ENCODE measurements at places on chromosomes 1 and 21.

GRCh38 chr21:35649186-35649585 is 411.1 kb downstream of the SETD4 start:
- no peak for DNase-seq

DNA sequence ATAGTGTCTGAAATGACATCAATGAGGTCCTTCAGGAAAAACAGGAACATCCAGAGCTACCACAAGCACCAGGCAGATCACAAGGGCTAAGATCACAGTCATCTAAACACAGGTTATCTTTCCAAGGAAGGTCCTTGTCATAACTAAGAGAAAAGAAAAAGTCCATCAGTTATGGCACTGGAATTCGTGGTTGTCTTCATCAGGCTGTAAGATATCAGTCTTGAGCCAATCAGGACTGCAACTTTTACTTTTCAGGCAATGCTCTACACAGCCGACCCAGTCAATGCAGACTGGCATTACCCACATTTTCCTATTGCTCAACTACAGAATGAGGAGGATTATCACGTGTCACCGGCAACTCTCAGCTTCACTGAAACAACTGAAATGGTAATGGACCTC is 26.4 kb downstream of the SORT1 start:
- no peak for DNase-seq

DNA sequence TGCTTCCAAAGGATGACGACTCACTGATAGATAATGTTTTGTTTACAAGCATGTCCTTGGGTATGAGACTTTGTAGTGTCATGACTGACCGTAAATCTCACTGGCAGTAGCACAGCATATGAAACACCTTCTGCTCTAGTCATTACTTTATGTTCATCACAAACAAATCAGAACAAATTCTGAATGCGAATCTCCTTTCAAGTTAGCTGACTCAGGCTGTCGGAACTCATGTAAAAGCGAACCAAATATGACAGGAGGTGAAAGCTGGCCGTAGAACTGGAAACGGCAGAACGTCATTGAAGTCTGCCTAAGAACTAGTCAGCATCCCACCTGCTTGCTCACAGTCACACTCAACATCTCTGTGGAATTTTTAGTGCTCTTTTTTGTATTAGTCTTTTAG is 143.9 kb downstream of the RGS7 start:
- DNase-seq = no peak

- DNase-seq = no peak
These were observed 120.6 kb upstream of the PALMD start for GRCh38 chr1:99525331-99525730.

DNA sequence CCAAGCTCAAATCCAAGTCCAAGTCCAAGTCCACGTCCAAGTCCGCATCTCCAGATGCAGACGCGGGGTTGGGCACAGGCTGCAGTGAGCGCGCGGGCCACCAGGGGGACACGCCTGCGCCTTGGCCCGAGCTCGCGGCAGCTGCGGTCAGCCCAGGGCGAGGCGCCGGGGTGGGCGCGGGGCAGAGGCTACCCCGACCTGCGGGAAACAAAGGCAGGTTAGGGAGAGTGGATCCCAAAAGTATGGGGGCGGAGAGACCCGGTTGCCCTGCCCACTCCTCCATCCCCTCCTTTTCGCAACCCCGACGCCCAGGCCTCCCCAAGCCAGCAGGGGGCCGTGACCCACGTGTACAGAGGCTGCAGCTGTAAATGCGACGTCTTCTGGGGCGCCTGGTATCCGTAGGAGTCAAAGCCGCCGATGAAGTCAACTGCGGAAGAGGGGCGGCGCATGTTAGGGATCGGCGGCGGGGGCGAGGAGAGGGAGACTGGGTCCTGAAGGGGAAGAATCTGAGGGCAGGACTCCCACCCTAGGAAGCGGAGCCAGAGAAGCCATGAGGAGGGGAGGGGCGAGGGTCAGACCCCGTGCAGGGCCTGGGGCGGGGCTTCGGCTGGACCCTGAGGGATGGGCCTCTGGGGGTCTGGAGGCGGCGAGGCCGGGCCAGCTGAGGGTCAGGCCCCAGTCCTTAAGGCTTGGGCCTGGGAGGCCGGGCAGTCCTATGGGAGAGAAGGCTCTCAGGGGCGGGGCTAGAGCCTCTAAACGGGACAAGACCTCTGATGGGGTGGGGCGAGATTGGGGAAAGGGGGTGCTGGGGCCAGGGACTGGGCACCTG is 58.0 kb downstream of the NKAIN1 start:
- peak; percentile 73 for DNase-seq

DNA sequence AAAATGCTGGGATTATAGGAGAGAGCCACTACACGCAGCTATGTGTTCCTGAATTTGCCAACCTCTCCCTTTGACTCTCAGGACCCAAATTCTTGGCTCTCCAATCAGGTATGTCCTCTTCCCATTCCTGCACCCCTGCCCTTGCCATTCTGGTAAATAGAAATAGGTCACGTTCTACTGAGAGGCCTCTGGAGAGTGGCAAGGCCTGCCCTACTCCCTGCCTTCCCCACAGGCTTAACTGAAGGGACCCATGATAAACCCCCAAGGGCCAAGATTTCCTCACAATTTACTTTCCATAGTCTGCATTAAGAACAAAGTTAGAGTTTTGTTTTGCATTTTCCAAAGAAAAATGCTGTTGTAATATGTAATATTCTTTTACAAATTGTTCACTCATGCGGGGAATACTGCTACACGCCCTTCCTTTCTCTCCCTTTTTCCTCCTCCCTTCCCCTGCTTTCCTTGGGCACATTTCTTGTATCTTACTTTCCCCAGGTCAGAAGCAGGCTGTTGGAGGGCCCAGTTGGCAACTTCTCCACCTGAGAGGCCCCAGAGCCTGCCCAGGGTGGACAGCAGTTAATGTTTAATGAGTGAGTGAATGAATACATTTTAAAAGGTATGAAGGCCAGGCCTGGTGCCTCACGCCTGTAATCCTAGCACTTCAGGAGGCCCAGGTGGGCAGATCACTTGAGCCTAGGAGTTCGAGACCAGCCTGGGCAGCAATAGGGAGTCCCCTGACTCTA is 33.9 kb upstream of the PUM1 start:
- DNase-seq = no peak

- no peak for DNase-seq
These were observed 4.9 kb downstream of the CROCC start for GRCh38 chr1:16926491-16927073.

DNA sequence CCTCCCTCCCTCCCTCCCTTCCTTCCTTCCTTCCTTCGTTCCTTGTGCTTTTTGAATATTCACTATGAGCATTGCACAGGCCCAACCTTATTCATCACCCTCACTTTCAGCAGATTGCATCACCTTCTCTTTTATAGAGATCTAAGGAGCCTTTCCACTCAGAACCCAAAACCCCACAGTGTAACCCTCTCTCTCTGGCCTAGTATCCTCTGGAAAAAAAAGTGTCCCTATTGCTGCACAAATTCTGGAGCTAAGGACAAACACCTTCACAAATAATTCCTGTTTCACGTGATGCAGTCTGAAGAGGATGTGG is 25.6 kb downstream of the OR10J5 start:
- DNase-seq = no peak

DNA sequence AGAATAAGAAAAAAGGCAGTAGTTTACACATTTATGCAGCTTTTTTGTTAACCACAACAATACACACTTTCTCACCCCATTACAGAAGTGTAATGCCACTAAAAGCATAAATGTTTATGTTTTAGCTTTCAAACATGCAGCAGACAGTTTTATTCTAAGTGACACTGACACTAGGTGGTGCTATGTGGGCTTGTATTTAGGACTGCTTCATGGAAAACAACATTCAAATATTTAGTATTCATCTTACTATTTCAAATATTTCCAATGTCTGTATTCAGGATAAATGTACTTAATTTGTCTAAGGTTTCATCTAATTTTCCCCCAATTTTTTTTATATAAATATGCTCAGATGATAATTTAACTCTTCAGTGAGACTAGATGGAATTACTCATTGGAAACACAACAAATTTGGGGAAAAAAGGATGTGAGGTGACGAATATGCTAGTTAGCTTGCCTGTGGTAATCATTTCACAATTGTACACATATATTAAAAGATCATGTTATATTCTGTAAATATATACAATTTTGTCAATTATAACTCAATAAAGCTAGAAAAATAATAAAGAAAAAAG is 71.4 kb downstream of the USP1 start:
- no peak for DNase-seq

DNA sequence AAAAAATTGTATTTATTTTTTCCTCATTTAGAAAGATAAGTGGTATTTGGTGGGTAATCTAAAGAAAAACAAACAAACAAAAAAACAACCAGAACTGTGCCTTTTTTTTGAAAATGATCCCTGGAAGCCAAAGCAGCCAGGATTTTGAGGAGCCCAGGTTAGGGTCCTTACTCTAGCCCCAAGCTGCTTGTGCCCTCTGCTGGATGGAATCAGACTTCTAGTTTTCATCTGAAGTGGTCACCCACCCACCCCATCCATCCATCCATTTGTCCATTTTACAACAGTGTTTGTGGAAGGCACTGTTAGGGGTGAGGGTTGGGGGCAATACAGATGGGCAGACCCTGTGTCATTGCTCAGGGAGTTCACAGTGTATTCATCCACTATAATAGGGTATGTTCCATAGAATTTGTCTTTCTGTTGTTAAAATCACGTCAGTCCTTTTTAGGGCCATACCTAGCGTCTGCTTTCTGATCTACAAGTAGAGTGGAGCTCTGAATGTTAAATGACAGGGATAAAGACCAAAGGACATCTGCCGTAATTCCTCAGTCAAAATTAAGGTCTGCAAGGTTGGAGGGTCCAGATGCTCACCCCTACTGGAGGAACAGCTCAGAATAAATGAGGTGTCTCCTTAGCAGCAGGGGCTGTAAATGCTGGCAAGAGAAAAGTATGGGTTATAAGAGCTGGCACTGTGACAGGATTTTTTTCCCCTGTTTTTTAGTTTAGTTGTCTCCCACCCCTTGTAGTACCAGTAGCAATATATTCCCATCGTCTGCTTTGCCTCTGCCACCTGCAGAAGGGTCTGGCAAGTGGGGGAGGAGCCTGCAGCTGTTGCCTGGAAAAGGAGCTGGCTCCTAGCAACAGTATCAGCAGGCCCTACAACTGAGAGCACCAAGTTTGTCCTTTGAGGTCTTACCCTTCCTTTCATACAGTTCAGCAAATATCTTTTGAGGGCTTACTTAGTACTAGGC is 3.2 kb downstream of the LRRC42 start:
- DNase-seq = no peak

DNA sequence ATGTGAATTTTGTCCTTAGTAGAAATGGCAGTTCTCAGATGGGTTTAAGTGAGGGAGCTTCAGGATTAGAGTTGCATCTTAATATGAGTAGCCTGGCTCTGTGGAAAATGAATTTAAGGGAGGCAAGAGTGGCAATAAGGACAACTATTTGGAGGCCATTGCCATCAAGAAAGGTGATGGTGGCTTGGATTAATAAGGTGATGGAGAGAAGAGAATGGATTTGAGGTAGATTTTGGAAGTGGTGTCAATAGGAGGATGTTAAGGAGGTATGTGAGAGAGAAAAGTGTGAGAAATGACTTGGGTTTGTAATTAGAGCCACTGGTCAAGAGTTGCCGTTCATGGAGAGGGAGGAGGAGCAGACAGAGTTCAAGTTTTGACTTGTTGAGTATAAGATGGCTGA is 16.3 kb downstream of the CLIC4 start:
- DNase-seq = no peak

DNA sequence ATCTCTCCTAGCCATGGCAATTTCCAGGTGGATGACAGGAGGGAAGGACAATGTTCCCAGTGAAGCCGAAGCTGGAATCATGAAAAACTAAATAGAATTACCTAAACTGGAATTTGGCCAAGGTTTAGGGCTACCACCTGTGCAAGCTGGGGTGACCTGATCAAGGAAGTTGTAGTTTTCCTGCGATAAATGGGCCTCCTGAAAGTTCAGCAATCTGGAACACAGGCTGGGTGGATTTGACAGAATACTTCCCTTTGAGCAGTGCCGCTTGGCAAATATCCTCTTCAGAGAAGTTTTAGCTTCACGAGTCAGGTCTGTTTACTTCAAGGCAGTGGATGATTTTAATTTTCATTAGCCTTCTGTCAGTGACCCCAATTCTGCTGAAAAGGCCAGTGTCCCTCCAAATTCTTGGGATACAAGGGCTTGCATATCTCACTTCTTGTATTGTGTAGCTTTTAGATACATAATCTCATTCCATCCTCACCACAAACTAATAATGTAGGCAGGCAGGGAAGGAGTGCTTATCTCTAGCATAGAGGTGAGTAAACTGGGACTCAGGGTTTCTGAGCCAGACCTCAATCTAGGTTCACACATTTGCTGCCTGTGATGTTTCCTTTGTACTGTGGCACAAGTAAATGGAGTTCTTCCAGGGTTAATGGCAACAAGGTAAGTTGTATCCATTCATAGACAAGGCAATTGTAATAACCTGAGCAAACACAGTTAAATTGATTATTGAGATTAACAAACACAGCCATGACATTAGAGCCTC is 349.4 kb downstream of the NUF2 start:
- DNase-seq = no peak

- no peak for DNase-seq
These were observed 26.0 kb downstream of the PTP4A2 start for GRCh38 chr1:31911994-31912780.

GRCh38 chr21:39033878-39034589 is 149.2 kb downstream of the PSMG1 start:
- no peak for DNase-seq

GRCh38 chr1:227736814-227737432 is 1.7 kb downstream of the SNAP47 start:
- DNase-seq = no peak

DNA sequence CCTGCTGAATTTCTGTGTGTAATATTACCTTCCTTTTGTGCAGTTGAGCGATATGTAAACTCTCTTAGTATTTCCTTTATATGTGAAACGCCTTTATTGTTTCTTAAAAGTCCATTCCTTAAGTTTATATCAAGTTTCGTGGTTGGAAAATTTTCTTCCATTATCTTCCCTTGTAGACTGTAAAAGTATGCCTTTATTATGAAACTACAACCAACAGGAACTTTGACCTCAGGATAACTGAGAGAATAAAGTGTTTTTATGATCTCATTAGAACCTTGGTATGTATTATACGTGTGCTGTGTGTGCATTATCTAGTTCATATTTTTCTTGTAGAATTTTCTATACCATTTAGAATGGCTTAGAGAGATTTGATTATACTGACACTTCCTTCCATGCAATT is 3.1 kb upstream of the CDC14A start:
- DNase-seq = no peak

DNA sequence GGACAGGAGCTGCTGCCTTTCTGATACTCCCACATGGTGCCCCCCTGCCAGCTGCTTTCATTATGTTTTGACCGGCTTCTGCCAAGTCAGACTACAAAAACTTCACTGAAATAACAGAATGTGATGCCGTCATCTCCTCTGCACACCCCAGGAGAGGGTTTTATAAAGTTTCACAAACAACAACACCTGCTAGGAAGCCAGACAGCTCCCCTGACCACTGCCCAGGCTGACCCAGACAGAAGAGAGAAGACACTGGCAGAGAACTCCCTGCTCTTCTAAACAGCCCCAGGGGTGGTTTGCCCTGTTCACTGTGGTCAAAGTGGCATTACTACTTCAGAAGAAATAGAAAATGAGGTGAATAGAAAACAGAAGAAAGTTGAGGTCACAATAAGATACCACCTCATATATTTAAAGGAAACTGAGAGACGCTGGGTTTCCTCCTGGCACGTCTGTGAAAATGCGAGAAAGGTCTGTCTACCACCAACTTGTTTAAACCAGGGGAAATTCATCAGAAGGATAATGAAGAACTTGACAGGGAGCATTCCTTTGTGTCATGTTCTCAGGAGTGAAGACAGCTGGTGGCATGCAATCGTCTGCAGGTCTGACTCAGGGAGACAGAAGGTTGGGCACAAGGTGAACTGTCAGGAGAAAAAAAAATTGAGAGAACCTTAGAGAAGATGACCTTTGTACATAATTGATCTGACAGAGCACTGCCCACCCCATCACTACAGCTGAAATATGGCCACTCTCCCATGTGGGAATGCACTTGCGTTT is 119.0 kb upstream of the NFIA start:
- DNase-seq = no peak
